ENCODE measurements at places on chromosomes 5 and 9. TPM values are rescaled to one million over a fixed set of nuclear protein-coding genes. Genes with fewer than 3 reads are reported as not detected.

GRCh38 chr9:19493174-19493811, 84.5 kb downstream of the ACER2 start:
- H3K4me3 ChIP-seq = no peak overlapping the region
- no peaks in the 10 kb centered on the region for H3K4me1 ChIP-seq
- no peak overlapping the region for H3K27ac ChIP-seq
- no peaks in the 10 kb centered on the region for H3K36me3 ChIP-seq
- H3K27me3 ChIP-seq = no peaks in the 10 kb centered on the region
- DNase-seq = peak; percentile 50

GRCh38 chr9:26426551-26427131, 466.0 kb downstream of the CAAP1 start:
- DNase-seq = no peak
- H3K36me3 ChIP-seq = no peaks in the 10 kb centered on the region
- no peaks in the 10 kb centered on the region for H3K27me3 ChIP-seq

DNA sequence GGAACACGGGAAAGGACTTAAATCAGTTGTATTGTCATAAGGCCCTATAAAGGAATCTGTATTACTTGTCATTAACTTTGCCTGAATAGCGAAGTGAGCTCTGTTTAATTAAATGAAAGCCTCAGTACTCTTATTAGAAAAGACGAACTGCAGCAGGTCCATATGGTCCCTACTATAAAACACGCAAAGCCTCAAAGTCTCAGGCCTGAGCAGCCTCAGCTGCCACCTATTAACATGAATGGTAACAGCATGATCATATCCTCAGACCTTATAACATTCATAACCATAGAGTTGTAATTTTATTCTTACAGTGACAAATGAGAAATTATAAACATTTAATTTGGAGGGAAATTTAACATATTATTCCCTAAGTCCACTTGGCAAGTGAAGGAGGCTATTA, 1113.7 kb upstream of the WWC1 start:
- H3K27ac ChIP-seq = no peak overlapping the region
- no peak for DNase-seq
- no peak overlapping the region for H3K4me3 ChIP-seq
- H3K27me3 ChIP-seq = no peaks in the 10 kb centered on the region
- H3K4me1 ChIP-seq = no peaks in the 10 kb centered on the region
- no peaks in the 10 kb centered on the region for H3K36me3 ChIP-seq

DNA sequence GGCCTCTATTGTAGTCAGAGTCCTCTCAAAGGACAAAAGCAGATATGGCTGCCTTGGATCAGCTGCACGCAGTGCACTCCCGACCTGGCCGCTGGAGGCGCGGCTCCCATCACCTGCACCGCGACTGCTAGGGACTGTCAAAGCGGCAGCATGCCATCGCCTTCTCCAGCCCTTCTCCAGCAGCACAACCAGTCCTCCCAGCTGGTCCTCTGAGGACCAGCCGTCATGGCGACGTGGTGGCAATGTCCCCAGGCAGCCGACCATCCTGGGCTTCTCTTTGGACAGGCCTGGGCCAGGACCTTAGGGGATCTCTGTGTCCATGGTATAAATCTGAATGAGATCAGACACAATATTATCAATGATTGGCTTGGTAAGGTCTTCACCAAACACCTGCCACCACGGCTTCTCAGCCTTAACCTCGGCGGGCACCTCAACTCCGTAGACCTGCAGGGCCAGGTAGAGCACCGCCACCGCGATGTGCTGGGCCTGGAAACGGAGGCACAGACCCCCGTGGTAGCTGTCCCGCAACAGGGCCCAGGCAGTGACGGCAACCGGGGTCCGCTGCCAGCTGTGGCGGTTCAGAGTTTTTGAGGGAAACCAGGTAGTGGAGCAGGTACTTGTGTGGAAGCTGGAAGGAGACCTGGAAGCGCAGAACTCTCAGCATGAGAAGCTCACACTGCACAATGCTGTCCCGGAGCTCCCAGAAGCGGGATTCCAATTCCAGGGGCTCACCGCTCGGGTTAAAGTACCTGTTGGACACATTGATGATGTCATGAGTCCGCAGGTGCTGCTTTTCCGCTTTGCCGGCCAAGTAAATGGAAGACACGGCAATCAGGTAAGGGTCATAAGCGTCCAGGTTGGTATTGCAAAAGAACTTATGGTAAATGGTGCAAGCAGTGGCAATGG, 8.5 kb downstream of the DUSP1 start:
- H3K27me3 ChIP-seq = no peaks in the 10 kb centered on the region
- H3K4me1 ChIP-seq = peaks cover 29% of the 10 kb centered on the region
- no peak overlapping the region for H3K27ac ChIP-seq
- H3K4me3 ChIP-seq = no peak overlapping the region

- H3K27ac ChIP-seq = no peak overlapping the region
- H3K36me3 ChIP-seq = no peaks in the 10 kb centered on the region
- no peak overlapping the region for H3K4me3 ChIP-seq
These were observed 2.4 kb downstream of the ANKRD31 start for GRCh38 chr5:75234251-75234650.

- no peak overlapping the region for H3K27ac ChIP-seq
- H3K36me3 ChIP-seq = no peaks in the 10 kb centered on the region
- H3K4me1 ChIP-seq = no peaks in the 10 kb centered on the region
- no peak overlapping the region for H3K4me3 ChIP-seq
These were observed 33.0 kb upstream of the ANGPTL2 start for GRCh38 chr9:127155314-127155960.

ACTL7A gene
- not detected for total RNA-seq

NAIF1 gene
- 3.9 TPM for total RNA-seq

All from pancreas (tissue), 10 donors.